NCI-H1436 treated with DMSO at 0.1 percent for 48 hours (cell line): ENCODE measurements at places on chromosomes 11 and 22.

GRCh38 chr11:19648321-19648720 is 64.3 kb upstream of the NAV2 start:
- no peak for DNase-seq

DNA sequence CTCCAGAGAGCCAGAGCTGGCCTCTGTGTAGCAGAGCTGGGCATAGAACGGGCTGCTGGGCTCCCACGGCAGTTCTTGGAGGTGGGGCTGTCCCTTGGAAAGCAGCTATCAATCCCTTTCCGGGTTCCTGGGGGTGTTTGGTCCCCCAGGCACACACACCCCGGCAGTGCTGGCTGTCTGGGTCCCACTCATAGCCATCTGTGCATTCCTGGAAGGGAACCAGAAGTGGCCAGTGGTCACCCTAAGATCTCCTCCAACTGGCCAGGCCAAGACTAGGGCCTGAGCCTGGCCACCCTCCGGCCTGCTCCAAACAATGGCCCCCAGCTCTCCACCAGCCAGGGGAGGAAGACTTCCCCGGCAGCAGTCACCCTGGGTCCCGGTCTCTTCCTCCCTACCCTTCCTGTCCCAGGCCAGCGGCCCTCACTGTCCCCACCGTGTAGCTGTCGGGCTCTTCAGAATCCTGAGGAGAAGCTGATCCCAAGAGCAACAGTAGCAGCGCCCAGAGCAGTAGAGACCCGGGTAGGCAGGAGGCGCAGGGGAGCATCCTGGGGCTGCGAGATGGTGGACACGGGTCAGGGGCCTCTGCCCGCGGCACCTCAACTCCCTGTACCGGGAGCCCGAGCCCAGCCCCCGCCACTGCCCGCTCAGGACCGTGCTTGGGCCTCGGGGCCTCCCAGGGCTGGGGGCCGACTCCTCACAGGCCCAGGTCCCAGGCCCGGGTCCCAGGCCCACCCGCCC is 620 bp downstream of the EFEMP2 start:
- no peak for DNase-seq

DNA sequence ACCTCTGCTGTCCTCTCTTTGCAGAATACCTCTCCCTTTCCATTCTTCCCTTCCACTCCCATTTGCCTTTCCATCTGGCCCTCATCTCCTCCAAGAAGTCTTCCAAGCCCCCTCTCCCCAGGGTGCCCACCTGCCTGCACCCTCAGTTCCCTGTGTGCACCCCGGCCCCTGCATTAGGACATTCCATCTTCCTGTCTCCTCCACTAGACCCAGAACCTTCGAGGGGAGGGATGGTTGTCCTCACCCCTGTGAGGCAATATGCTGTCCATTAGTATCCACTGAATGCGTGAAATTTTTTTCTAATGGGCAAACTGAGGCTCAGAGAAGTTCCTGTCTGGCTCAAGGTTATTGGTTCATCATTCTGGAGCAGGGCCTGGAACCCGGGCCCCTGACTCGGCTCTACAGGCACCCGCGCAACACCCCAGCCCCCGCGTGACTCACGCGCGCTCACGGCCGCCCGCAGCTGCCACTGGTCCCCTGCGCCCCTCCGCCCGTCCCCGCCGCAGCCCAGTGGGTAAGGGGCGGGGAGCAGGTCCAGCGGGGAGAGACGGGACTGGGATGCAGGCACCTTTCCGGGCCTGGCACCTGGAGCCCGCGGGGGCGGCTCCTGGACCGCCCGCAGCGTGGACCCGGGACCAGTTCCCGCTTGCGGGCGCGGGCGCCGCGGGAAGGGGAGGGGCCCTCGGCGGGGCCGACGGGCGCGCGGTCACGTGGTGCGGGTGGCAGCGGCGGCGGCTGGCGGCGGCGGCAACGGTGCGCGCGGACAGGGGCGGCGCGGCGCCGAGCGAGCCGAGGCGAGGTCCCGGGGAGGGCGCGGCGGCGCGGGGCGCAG is 7.0 kb downstream of the SEPTIN3 start:
- no peak for DNase-seq

- no peak for DNase-seq
These were observed 133.2 kb downstream of the SPATA19 start for GRCh38 chr11:133712051-133712560.

DNA sequence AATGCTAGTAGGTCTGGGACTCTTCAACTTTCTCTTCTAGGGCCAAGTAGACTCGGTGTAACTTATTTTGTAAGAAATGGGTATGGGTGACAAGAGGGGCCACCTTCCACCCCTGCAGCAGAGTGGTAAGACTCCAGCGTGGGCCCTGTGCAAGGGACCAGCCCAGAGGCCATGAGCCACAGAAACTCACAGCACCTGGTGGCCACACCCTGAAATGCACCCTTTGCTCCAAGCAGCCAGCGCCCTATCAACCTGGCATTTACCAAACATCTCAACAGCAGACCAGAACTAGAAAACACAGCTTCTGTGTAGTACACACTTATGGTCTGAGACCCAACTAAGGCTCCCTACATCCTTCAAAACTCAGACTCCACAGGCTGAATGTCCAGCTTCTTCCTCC is 5.7 kb downstream of the CDCA5 start:
- DNase-seq, result no peak

DNA sequence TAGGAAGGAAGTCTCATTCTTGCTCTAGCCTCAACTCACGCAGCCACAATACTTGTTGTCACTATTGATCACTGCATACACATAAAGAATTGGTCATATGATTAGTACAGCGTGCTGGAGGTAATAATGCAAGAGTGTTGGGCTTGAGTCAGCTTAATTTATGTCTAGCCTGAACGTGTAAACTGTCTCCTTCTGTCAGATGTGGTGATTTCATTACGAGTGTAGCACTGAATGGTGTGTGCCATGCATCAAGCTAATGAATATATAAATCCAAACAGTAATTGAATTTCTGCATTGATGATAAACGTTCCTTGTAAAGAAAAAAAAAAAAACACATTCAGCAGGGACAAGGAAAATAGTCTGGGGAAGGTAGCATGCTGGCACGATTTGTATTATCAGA is 396.2 kb upstream of the RAG2 start:
- DNase-seq, result no peak

DNA sequence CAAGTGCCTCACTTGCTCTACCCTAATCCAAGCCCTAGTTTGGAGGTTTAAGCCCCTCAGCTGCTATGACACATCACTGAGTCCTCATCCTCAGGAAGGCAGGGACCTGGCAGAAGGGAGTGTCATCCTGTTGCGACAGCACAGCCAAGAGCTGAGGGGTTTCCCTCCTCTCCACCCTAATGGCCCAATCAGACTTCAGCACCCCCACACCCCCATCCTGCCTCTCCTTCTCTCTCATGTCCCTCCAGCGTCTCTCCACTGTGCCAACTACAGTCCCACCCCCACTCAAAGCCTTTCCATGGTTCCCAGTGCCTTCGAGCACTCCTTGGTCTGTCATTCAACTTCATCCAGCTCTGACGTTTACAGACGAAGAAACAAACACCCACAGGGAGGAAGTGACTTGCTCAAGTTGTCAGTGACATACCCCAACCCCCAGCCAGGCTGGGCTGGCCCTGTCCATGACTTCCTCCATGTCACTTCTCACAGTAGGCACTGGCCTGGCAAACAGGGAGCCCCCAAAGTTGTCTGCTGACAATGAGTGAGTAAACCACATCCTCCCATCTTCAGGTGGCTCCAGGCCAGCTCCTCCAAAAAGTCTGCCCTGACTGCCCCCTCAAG is 15.6 kb downstream of the ARAP1 start:
- DNase-seq, result no peak

- no peak for DNase-seq
These were observed 31.8 kb upstream of the CCDC34 start for GRCh38 chr11:27394781-27395228.

DNA sequence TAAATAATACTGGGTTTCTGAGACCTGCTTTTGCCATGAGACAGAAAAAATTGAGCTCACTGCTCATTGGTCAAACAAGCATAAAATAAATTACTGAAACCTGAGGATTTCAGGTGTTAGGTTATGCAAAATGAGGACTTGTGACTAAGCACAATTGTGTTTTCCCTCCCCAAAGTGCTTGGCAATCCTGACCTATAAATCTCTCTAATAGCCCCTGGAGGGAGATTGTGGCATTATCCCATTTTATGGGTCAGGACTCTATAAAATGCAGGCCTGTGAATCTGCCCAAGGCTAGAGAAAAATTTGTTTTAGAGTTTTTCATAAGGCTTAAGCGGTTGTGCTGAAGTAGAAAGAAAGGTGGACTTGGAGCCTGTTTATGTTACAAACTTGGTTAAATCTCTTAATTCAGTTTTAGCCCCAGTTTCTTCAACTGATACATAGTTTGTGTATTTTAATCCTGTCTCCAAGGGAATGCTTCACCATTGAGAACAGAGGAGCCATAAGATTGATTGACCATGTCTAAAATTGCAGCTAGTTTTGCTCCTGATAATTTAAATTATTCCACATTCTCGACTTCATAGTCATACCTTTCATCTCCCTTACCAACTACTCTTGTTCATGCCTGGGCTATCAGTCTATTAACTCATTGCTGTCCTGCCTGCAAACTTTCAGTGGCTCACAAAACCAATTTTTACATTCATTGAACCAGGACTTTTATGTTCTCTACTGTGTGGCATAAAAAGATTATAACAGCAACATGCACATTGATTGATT is 63.6 kb upstream of the LRRC4C start:
- no peak for DNase-seq

DNA sequence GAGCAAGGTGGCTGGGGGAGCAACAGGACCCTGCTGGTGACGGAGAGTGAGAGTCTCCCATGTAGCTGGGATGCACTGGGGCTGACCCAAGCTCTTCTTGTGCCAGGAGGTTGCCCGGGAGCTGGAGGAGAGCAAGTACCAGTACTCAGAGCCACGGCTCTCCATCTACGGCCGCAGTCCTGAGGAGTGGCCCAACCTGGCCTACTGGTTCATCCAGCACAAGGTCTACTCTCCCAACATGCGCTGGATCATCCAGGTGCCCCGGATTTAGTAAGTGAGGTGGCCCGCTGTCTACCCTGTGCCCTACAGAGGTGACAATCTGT is 40.4 kb downstream of the AMPD3 start:
- DNase-seq, result no peak

DNA sequence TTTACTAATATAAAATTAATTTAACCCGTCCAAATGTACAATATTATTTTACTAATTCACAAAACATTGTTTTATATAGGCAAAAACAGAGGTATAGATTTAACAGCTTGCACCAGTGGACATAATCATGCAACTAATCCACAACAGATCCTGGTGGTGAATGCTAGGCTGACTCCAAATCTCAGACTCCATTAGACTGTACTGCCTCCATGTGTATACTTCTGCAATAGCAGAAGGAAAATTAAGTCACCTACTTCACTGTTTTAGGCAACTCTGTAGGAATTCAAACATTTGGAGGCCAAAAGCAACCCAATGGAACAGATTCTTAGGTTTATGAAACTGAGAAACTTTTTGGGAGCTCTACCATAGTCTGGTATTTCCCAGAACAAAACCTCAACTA is 30.0 kb upstream of the RAB39A start:
- no peak for DNase-seq

GRCh38 chr11:16603890-16604793 is 134.3 kb upstream of the C11orf58 start:
- DNase-seq, result no peak

DNA sequence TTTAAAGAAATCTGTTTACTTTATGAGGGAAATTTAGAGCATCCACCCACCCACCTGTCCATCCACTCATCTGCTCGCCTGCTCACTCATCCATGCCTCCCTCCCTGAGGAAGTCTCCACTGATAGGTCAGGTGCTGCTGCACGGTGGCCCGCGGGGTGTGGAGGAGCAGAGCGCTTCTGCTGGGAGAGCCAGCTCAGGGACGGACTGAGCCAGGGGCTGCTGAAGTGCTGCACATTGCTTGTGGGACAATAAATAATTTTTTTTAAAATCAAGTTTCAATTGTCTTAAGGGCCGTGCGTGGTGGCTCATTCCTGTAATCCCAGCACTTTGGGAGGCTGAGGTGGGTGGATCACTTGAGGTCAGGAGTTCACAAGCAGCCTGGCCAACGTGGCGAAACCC is 148.9 kb downstream of the TBC1D22A start:
- no peak for DNase-seq

DNA sequence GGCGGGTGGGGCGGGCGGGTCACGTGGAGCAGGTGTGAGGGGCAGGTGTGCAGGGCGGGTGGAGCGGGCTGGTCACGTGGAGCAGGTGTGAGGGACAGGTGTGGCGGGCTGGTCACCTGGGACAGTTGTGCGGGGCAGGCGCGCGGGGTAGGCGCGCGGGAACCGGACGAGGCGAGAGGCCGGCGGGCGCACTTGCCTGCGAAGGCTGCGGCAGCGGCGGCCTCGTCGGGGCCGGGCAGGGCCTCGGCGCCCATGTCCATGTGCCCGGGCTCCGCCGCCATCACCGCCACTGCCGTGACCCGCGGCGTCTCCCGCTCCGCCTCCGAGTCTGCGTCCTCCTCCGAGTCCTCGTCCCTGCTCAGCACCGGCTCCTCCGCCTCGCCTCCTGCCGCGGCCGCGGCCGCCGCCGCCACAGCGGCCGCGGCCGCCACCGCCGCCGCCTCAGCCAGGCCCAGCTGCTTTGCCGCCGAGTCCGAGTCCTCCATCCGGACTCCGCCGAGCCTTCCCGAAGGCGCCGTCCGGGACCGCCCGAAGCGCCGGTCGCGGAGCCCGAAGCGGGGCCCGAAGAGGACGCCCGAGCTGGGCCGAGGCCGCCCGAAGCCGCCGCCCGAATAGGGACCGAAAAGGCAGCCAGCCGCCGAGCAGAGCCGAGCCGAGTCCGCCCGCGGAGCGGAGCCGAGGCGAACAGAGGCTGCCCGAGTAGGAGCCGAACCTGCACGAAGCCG is at the start of gene DEAF1:
TSS of gene DEAF1 (minus strand) at position 660 of the 725 bp plus-strand sequence. CDS start at position 485, 175 bp downstream.
- peak; percentile 81 for DNase-seq

GRCh38 chr11:109845437-109845836 is 247.8 kb upstream of the ZC3H12C start:
- DNase-seq, result no peak

DNA sequence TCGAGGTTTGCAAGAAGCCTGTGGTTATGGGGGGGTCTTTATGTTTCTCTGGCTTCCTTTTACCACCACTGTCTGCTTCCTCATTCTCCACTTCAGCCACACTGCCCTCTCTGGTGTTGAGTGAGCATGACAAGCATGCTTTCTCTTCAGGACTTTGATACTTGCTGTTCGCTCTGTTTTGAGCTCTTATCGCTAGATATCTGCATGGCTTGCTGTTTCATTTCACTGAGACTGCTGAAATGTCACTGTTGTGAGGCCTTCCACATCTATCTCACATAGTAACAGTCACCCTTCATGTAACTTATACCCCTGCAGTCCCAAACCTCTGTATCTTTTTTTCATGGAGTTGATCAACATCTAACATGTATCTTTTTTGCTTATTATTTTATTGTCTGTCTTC is 59.8 kb downstream of the TMEM135 start:
- DNase-seq, result no peak

DNA sequence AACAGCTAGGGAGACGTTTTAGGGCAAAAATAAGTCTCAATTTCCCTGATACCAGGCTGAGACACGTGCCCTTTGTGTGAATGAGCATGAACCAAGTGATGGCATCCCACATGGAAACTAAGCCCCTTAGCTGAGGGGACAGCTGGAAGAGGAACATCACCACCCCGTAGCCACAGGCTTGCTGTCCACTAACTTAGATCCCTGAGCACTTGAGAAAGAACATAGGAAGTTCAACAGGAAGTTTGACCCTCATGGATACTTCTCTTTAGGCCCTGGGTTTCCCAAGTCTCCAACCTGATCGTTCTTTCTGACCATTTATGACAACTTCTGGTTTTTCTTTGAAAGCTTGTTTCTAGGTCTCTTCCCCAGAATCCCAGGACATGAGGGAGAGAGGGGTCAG is 11.6 kb upstream of the CKAP5 start:
- no peak for DNase-seq
